ENCODE measurements at places on chromosomes 2 and 18.

- no peak for DNase-seq
Measured at GRCh38 chr18:402129-402528, 98.4 kb downstream of the COLEC12 start.

DNA sequence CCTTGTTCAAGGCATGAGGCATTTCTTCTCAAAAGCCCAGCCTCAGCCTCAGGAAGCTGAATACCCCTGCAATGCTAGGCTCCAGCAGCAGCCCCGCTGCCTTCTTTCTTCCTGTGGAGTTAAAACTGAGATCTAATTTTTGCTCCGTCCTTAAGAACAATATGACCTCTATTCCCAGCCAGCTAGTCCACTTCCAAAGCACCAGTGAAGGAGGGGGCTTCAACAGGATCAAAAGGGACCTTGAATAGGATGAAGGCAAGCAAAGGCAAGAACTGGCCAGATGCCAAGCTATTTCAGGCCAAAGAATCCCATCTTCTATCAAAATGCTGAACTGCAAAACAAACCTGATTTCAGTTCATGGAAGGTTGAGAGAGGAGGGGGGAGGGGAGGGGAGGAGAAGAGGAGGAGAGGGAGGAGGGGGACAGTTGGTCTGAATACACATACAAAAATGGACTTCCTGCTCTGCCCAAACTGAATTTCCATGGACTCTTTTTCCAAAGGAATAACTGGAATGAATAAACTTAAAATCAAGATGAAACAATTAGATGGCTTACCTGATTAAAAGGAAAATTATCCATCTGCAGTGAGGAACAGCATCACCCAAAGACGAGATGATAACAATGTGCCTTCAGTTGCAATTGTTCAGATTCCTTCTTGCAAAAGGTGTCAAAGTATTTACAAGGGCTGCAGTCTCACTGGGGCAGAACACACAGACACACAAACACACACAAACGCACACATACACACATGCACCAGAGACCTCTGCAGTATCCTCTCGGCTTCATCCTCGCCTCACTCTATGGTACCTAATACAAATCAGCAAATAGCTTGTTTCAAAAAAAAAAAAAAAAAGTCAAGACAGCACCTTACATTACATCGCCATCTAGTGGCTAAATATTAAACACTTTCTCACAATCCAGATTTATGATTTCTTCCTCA lies at the start of gene SCN1A:
SCN1A (minus strand) TSS at position 804 of the 939 bp plus-strand sequence. CDS start 54,399 bp downstream, outside the sequence.
- no peak for DNase-seq

DNA sequence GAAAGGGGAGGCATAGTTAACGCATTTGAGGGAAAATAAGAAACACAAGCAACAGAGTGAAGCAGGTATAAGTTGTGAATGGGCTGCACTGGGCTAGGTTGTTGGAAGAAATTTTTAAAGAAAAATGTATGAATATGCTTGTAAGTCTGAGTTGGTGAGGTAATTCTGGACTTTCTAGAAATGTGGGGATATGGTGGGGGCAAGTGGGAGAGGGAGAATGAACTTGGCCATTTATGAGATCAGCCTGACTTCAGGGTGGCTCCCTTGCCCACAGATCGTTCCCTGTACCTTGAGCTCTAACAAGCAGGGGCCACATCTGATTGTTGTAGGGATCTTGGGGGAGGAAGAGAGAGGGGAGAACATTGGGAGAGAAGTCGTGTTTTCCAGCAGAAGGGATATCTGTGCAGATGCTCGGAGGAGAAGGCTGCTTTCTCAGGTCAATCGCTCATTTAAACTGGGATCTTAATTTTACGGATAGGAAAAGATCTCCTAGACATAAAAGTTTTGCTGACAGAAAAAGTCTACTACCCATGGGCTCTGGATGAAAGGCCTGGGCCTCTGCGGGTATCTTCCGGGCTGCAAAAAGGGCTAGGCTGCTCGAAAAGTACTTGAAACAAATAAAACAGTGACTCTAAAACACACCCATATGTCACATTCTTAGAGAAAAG lies 42.5 kb upstream of the FZD5 start:
- no peak for DNase-seq

DNA sequence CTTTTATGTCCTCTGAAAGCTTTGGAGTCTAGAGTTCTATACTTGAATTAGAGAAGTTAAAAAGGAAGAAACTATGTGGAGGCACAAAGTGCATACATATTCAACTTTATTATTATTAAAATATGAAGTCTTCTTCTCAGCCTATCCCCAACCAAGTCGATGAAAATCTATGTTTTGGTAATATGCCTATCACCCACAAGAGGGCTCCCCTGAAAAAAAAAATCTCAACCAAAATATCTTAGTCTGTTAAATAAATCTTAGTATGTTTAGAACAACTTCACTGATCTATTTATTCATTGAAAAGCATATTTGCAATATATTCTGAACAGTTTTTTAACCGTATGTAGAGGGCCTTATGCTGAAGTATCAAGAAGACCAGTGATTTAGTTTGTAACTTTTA lies 804.5 kb downstream of the TDRD15 start:
- DNase-seq: no peak

DNA sequence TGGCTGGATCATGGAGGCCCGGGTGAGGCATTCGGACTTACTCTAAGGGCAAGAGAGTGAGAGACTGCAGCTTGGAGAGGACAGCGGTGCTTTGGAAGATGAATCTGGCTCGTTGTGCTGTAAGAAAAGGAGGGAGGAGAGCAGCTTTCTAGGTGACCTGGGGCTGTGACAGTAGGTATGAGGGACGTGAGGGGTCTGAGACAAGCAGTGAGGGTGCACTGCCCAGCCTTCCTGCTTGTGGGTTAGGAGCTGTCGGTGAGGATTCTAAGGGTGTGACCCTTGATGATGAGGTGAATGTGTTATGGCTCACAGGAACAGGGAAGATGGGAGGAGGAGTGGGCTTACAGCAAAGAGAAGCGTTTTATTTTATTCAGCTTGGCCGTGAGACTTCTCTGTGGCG lies 27.1 kb upstream of the RHOB start:
- DNase-seq: no peak

GRCh38 chr2:232375164-232375563 lies 3.4 kb upstream of the ALPP start:
- DNase-seq: no peak

- no peak for DNase-seq
Measured at GRCh38 chr2:221641181-221641871, 69.2 kb upstream of the EPHA4 start.

- DNase-seq: no peak
Measured at GRCh38 chr2:46837112-46837454, 78.5 kb downstream of the MCFD2 start.

DNA sequence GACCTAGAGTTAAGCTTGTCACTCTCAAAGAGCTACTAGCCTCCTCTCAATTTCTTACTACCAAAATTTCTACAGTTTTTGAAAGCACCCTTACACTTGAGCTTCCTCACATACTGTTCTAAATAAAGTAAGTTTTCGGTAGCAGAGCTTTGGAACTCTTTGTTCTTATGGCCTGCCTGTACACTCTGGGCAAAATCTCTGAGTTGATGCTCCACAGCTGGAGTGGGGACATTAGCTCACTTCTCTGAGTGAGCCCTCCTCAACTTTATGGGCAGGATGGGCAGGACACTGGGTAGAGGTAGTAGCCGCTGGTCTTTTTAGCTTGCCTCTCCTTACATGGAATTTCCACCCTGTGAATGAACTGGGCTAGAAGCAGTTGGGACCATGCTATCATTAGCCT lies 127.8 kb downstream of the FAM210A start:
- DNase-seq: no peak

- DNase-seq: no peak
Measured at GRCh38 chr18:45218436-45218835, 396.8 kb upstream of the SLC14A2 start.

DNA sequence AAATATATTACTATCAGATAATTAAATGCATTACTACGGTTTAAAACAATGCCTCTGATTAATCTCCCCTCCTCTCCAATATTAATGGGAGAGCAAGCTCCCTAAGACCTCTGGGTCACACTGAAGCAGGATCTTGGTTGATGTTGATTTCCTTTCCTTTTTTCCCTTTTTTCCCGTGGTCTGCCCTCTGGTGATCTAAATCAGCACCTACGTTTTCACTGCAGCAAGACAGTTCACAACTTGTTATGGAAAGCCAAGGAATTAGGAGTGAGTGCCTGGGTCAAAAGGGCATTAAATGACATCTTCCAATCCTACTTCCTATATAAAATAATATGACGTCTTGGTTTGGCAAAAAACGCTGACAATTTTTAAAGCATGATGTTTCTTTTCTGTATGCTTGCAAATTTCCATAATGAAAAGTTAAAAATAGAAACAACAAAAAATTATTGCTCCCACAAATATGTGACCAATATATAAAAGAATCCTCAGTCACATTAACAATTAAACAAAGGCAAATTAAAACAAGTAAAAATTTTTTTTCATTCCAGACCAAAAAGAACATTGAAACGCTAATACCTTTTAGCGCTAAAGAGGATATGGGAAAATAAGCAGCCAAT lies 7.9 kb upstream of the CFAP36 start:
- no peak for DNase-seq

DNA sequence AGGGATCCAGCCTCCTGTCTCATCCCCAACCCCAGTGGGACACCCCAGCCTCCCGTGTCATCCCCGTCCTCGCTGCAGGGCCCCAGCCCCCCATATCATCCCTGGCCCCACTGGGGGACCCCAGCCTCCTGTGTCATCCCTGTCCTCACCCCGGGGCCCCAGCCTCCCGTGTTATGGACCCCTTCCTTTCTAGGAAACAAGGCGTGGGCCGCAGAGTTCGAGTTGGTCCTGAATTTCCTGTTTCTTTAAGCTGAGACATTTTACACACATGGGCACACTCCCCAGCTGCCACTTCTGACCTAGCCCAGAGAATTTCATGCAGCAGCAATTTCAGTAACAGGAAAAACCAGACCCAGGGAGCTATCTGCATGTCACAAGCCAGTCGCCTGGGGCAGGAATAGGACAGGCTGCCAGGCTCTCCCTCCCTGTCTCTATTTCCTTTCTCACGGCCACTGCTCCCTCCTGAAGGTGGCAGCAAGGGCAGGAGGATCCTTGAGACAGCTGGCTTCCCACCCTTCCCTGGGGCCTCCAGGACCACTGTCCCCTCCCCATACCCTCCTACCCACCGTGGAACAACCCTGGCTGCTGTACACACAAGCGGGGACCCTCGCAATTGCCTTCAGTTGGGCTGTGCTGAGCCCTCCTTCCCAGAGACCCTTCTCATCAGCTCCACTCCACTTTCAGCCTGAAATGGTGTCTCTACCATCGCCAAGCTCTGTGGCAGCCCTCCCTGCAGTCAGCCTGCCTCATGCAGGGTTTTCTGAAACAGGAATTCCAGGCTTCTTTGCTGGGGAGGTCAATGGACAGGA lies 141.9 kb upstream of the ID2 start:
- DNase-seq: peak; percentile 85

DNA sequence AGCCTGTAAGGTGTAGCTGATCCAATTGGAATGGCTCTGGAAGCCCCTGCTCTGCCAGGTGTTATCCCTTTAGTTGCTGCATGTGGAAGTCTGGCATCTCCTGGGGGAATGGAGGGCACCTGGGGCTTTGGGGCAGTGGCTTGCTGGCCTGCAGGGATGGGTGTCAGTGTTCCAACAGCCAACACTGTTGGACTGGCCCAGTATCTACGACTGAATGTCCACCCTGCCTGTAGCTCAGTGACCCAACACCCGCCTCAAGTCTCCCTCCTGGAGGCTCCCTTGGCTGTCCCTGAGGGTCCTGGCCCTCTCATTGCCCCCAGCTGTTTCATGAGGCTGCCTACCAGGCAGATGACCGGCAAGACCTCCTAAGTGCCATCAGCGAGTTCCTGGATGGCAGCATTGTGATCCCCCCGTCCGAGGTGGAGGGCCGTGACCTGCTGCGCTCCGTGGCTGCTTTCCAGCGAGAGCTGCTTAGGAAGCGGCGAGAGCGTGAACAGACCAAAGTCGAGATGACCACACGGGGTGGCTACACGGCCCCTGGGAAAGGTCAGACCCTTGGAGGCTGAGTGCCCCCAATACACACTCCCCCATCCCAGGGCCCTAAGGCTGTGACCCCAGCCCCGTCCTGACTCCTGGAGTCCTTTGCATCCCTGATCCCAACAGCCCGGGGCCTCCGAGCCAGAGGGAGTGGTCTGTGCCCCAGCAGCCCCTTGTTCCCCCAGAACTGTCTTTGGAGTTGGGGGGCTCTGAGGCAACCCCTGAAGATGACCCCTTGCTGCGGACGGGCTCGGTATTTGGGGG lies 7.7 kb downstream of the SLC4A3 start:
- no peak for DNase-seq

DNA sequence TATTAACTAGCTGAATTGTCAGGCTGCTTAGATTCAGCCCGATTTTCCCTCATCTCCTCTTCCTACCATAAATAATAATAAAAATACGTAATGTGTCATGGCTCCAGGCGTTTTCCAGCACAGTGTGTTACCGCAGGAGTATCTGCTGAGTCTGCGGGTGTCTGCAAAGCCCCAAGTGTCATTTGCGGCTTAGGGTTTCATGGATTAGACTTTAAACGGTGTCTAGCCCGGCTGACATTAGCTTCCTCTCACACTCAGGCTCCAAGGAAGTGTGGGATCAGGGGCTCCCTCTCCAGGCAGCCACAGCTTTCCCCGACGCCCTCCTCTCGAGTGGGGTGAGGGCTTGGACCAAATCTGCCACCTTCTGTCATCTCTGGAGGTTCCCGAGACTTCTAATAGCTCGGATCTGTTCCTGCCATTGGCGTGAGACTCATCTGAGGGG lies 14.1 kb upstream of the HOXD1 start:
- DNase-seq: no peak

GRCh38 chr2:216791303-216791702 lies 68.6 kb downstream of the TNP1 start:
- DNase-seq: no peak

GRCh38 chr2:121627525-121628050 lies 21.7 kb downstream of the CLASP1 start:
- DNase-seq: no peak

DNA sequence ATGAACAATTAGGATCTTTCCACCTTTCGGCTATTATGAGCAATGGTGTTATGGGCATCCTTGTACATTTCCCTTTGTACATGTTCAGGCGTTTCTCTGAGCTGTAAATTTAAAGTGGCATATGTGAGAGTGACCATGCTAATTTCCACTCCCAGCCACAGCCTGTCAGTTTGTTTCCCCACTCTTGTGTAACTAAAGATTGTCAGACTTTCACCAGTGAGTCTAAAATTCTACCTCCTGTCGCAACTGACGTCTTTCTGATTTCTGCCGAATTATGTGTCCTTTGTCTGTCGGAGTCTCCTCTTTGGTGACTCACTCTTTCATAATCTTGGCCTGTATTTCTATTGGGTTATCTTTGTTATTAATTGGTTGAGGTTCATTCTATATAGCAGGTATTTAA lies 50.7 kb downstream of the TRAPPC12 start:
- DNase-seq: no peak

GRCh38 chr2:187617905-187618304 lies 63.7 kb upstream of the TFPI start:
- DNase-seq: no peak
